Stimulated activated CD4-positive, alpha-beta T cell treated with anti-CD3 and anti-CD28 coated beads, Interleukin-1b, Interleukin-23, amount 100 ng/mL, for 24 hours (primary cell): ENCODE measurements at places on chromosomes 7 and 10.
A peak's percentile ranks its signal among the peaks of the same experiment; 100 is the strongest.

- no peak for DNase-seq
These were observed 598.3 kb upstream of the GALNT17 start for GRCh38 chr7:70533614-70534013.

DNA sequence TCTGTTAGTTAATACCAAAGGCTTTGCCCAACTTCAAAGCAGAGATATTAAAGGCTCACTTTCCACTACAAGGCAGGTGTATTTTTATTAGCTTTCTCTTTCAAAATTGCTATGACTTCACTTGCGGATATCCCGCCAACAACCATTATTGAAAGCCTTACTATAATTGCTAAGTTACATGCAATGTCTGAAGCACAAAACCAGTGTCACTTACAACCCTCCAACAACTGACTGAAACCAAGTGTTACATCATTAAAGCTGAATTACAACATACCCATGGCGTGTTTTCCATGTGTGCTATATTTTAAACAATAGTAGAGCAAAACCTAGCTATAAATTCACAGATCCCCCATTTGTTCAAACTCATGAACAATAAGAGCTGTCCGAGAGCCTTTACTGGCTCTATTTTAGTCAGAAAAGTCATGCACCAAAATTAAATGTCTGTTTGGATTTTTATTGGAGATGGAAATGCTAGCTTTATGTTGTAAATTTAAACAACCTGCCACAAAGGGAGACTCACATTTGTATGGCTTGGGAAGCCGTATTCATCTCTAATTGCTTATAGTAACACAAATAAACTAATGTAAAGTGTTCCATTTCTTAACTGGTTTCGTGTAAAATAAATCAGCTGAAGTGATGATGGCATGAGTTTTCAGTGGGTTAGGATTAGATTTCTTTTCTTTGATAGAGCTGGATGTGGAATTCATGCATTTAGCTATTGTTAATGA, 227.1 kb downstream of the AGMO start:
- DNase-seq, result no peak

DNA sequence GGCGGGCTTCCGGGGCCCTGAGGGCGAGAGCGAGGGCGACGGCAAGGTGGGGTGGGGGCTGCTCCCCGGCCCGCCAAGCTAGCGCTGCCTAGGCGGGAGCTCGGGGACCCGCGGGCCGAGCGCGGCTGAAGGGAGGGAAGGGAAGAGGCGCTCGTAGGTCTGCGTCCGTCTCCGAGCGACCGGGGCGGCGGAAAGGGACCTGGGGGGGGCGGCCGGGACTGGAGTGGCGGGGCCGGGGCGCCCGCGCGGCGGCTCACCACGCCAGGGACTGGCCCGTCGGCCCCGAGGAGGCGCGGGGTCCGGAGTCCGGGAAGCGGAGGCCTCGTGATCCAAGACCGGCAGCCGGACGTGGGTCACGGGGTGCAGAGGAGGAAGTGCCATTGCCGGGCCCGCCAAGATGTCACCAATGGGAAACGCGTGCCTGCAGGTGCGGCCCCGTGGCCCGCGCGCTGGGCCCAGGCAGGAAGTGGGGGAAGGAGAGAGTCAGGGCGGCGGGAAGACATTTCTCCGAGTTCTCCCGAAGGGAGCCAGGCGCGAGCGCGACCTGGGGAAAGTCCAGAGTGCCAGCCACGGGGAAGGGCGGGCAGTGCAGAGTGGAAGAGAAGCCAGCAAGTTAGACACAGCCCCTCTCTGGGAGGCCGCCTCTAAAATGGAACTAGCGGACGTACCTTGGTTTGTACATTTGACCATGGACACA, 11.9 kb downstream of the HNRNPF start:
- DNase-seq, result peak; percentile 42

DNA sequence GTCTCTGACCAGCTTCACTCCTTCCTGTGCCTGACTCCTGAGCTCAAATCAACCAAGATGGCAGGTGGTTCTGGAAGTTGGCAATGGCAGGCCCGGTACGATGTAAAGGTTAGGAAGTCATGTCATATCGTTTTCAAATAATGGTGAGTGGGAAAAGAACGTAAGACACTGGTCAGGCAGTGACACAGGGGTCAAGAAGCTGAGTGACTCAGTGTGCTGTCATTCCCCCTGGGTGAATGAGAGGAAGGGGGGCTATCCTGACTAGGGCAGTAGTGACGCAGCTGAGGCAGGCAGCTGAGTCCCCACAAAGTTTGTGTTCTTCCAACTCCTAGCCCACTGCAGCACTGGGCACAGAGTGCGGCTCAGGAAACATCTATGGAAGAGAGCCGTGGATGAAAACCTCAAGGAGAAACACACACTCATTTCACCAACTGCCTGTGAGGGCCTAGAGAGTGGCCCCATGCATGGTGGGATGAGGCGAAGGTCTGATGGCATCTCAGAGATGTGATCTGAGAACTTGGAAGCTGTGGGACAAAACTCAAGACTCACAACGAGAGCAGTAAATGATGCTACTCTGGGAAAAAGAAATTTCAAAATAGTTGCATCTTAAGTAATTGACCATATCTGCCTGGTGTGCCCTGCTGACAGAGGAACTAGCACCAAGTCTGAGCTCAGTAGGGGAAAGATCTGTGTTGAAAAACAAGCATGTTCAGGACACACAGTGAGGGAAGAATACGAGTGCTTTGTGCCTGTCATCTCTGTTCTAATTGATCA, 23.2 kb downstream of the CREB3L2 start:
- DNase-seq, result no peak

GRCh38 chr10:117470733-117471132, 71.8 kb upstream of the EMX2 start:
- DNase-seq, result no peak

- no peak for DNase-seq
These were observed 276.9 kb upstream of the NEBL start for GRCh38 chr10:21173802-21174714.

GRCh38 chr7:94270772-94271171, 123.9 kb upstream of the COL1A2 start:
- DNase-seq, result no peak

- no peak for DNase-seq
These were observed 11.6 kb upstream of the TNPO3 start for GRCh38 chr7:129066290-129067131.

DNA sequence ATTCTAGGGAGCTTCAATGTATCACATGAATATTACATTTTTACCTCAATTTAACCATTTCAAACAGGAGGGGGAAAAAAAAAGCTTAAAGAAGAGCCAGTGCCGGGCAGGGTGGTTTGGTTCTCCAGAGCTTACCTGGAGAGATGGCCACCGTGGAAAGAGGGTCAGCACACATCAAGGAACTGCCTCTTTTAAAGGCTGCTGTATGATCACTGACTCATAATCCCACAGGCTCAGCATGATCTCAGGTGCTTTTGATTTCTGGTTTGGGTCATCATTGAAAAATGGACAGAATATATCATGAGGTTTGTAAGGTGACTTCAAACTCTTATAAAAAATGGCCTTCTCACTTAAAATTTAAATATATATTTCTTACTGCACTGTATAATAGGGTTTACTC, 67.5 kb upstream of the MDFIC start:
- DNase-seq, result no peak
